ENCODE measurements at places on chromosomes 11 and 22.
A peak's percentile ranks its signal among the peaks of the same experiment; 100 is the strongest.

GRCh38 chr11:4890279-4890678, 8.6 kb downstream of the OR51T1 start:
- no peak for DNase-seq

DNA sequence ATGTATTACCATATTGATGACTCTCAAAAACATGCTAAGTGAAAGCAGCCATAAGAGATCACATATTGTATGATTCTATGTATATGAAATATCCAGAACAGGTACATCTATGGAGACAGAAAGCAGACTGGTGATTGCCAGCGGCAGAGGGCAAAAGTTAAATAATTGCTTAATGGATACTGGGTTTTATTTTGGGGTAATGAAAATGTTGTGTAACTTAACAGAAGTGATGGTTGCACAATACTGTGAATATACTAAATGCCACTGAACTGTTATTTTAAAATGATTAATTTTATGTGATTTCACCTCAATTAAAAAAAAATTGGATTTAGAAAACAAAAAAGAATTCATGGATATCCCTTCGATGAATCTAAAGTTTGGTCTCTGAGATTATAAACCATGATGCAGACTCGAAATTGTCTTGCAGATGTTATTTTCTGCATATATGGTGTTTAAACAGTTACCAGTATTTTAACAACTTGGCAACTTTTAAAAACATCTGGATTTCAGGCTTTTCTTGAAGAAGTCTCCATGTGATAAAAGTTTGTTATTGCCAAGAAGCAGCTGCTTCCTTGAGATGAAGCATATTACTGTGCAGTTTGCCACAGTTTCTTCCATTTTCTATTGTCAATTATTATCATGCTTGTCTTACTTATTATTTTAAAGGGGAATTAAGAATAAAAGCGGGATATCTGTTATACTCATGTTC, 38.1 kb downstream of the LARGE2 start:
- DNase-seq: no peak

- no peak for DNase-seq
These were observed 104.7 kb downstream of the PLEKHA7 start for GRCh38 chr11:16909359-16910035.

DNA sequence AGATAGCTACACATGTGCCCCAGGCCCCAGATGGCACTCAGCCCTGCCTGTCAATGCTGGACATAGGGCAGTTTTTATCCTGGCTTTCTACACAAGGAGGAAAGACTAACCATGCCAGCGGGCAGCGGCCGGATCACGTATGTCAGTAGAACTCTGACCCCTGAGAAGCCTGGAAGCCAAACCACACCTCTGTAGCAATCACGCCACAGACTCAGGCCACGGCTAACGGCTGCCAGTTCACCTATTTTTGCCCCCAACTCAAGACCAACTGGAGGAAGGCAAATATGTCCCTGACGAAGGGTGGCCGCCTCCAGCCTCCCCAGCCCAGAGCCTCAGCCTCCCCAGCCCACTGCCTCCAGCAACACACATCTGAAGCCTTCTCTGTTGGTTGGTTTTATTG, 7.2 kb upstream of the CD81 start:
- DNase-seq: peak; percentile 5

- DNase-seq: no peak
These were observed 167.3 kb downstream of the NTM start for GRCh38 chr11:131537748-131538147.

- DNase-seq: no peak
These were observed 110.5 kb downstream of the DDX10 start for GRCh38 chr11:108775324-108775723.

DNA sequence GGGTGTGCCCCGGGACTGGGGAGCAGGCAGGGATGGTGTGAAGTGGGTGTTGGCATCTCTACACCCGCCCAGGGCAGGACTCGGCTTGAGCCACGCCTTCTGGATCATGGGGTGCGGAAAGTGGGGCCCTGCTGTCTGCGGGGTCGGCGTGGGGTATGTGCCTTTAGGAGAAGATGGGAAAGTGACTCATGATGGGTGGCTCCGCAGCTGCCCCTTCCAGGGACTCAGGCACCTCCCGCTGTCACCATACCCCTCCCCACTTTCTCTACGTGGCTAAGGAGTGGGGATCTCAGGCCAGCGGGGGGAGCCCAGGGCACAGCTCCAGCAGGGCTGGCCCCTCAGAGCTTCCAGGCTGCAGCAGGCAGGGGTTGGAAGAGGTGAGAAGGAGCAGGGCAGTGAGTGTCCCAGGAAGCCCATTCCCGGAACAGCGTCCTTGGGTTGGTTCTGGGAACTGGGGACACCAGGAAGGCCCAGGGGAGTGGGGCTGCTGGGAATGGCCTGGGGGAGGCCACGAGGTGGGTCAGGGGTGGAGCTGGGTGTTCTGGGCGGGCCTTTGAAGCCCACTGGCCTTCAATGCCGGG, 102.9 kb upstream of the FGF3 start:
- no peak for DNase-seq

- DNase-seq: no peak
These were observed 9.5 kb upstream of the GGA1 start for GRCh38 chr22:37599153-37599552.

DNA sequence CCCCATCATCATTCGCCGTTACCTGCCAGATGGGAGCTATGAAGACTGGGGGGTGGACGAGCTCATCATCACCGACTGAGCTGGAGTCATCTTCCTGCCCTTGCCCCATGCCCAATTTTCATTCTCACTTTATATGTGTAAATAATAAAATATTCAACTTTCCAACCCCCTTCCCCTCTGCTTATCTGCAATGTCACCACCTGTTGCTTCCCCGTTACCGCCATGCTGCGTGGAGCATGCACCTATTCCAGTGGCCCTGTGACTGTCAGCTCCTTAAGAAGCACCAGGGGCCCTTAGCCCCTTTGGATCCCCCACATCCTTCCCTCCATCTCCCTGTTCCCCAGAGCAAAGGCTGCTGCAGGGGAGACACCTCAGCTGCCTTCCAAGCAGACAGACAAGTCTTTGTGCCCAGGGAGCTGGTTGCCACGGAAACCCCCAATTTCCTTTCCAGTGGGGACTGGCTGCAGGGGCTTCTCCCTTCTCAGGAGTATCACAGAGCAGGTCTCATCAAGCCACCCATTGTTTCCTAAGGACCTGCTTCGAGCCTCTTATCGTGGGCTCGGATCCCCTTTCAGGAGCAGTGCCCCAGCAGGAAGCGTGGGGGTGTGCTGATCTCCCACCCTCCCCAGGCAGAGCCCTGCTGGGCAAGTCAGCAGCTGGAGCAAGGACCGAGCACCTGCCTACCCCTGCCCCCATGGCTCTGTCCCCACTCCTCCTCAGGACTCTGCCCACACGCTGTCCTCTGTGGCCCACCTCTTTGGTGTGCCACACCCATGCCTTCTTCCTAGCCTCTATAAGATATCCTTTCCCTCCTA, 14.3 kb downstream of the POLR2F start:
- DNase-seq: no peak

DNA sequence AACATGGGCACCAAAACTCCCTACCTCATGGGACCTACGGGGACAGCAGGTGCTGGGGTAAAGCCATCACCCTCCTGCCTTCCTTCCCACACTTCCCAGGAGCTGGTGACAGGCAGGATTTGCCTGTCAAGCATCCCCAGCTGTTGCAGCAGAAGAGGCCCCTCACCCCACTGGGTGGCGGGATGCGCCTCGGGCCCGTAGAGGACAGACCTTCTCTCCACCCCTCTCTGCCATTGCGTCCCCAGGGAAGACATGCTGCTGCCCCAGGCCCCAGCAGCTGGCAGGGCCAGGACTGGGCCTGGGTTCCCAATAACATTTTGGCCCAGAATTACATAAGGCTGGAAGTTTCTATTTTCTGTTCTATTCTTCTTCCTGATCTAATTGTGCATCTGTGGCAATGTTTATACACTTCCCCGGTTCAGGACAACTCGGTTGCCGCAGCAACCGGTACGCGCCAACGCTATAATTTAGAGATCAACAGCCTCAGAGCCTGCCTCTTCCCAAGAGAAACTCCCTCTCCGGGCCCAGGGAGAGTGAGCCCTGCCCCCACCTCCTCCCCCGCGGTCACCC, 25.4 kb downstream of the KCNJ4 start:
- no peak for DNase-seq

DNA sequence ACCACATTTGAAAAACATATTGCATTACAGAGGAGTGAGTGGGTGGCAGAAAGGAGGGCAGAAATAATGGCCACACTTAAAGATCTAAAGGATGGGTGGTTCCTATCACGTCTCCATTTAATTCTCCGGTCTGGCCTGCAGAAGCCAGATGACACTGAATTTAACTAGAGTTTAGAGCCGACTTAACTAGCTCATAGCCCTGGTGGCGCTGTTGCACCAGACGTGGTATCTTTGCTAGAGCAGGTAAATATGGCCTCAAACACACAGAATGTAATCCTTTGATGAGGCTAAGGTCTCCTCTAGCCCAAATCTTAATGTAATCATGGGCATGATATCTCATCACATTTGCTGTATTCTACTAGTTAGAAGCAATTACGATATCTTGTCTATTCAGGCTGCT, 51.5 kb upstream of the GAL start:
- DNase-seq: peak; percentile 35

- no peak for DNase-seq
These were observed 110.6 kb downstream of the JRKL start for GRCh38 chr11:96500440-96500839.

- DNase-seq: no peak
These were observed 82.1 kb upstream of the THY1 start for GRCh38 chr11:119505071-119505470.

GRCh38 chr11:134349109-134349801, 17.5 kb downstream of the GLB1L2 start:
- DNase-seq: no peak

GRCh38 chr11:76700177-76701100, 29.9 kb upstream of the LRRC32 start:
- DNase-seq: peak; percentile 6

DNA sequence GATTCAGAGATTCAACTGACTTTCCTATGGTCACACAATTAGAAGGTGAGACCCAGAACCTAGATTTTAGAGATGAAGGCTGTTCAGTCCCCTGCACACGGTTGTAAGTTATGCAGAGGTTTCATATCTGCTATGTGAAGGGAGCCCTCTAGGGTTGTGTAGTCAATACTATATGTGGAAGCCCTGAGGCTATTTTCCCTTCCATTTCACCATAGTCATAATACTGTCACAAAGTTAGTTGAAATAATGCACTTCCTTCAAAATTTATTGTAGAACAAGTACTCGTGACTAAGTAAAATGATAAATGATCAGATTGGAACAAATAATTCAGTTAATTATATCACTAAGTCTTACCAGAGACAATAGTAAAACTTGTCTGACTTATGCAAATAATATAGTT, 48.8 kb downstream of the ENDOD1 start:
- DNase-seq: no peak

DNA sequence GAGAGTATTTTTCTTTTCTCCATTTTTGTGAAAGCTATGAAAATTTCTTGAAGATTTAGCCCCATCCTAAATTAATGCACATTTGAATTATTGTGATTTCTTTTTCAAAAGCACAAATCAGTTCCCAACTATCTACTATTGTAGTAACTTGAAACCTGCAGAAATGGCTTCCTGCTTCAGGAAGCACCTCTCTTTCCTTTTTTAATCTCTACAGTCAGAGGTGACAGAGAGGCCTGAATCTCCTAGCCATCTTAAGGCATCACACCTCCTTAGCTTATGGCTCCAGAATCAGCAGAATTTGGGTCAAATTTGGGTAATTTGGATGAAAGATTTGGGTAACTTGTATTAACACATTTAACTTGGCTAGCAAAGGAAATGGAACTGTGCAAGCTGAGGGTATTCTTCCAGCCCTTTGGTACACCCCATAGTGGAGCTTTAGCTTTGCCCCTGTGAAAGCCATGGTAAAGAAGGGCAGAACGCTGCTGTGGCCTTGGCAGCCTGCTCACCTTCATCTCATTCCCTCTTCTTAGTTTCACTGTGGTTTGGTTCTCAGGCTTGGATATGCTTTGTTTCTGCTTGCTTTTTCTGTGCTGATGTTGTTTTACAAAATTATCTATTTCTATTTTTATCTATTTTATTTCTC, 16.2 kb downstream of the TBCEL start:
- DNase-seq: no peak

GRCh38 chr11:31689559-31689958, 121.6 kb downstream of the PAX6 start:
- no peak for DNase-seq

- no peak for DNase-seq
These were observed 4.4 kb downstream of the TMEM258 start for GRCh38 chr11:61787928-61788491.

- DNase-seq: no peak
These were observed 247.3 kb downstream of the MN1 start for GRCh38 chr22:27554106-27554811.

DNA sequence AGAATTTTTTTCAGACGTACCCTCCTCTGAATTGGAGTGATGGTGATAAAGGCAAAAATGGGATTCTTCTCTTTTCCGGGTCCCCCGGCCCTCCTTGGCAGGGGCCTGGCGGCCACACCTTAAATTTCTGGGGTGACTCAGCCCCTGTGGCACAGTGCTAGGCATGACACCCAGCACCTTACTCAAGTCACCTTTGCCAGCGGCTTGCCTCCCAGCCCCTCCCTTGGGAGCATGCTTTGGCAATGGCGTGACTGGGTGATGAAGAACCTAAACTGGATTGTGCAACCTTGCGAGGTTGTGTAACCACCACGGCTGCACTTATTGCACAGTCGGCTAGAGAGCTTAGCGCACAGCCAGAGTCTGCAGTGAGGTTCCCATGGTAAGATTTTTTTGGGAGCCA, 16.2 kb upstream of the LDLRAD3 start:
- peak; percentile 62 for DNase-seq

DNA sequence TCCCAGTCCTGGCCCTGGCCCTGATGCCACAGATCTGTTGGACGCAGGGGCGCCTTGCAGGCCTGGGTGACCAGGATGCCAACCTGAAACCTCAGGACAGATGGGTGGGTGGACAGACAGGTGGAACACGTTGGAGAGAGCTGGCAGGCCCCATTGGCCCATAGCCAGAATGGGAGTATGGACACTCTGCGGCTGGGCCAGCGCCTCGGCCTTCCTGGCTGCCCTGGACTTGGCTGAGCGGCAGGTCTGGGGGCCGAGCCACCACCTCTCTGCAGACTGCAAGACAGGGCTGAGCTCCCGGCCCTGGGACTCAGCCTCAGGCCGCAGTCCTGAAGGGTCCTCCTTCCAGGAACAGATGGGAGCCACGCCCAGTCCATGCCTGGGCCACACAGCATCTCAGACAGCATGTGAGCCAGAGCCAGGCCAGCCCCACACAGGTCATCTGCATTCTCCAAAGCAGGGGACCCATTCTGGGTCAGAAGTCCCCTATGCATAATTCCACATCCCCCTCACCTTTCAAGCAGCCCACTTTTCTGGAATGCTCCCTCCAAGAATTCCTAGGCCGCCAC, 14.1 kb downstream of the WNT7B start:
- no peak for DNase-seq

- no peak for DNase-seq
These were observed 49.1 kb downstream of the KIRREL3 start for GRCh38 chr11:126951465-126951864.
